ENCODE measurements at places on chromosomes 4 and X. TPM values are rescaled to one million over a fixed set of nuclear protein-coding genes. Genes with fewer than 3 reads are reported as not detected.

The RCHY1 gene
- total RNA-seq = 20.3 TPM

The APEX2 gene
- total RNA-seq = 13.8 TPM

The TTC29 gene
- 0.34 TPM for total RNA-seq

The NMU gene
- 0.55 TPM for total RNA-seq

The FAM50A gene
- 80.0 TPM for total RNA-seq

DNA sequence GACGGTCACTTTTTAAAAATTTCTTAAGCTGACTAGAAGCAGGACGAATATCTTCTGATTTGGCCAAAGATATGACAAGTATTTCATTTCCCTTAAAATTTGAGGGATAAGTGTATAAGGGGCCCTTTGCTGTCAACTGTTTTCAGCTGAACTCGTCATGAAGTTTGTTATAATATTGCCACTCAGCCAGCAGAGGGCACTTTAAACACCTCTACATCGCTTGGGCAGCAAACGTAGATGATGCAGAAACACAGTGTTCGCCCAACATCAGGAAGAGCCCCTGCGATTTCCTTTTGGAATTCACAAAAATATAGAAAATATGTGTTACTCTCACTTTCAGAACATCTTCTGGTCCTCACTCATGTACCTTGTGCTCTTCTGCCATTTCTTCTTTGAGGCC lies 435.7 kb upstream of the FMR1 start:
- DNase-seq = no peak

- peak; percentile 49 for DNase-seq
These were observed 504.3 kb downstream of the FAM133A start for GRCh38 chrX:94178145-94178788.

DNA sequence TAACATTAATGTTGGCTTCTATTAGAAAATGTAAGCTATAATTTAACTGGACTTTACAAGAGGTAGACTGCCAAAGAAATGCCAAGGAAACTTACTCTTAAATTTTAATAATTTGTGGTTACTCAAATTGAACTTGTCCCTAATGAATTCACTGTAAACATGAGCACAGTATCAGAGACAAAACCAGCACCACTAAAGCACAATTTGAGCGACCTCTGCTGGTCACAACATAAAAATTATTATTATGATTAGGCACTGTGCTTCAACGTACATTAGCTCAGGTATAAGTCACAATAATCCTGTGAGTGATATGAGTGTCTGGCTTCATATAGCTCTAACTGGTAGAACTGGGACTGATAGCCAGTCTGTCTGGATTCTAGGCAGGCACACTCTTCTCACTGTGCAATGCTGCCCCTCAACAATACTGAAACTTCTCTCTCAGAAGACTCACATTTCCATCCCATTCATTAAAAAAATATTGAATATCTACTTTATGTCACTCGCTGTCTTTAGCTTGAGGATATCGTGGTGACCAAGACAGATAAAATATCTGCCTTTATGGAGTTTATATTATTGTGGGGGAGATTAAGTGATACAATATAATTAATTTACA lies 8.0 kb downstream of the NUDT6 start:
- no peak for DNase-seq

DNA sequence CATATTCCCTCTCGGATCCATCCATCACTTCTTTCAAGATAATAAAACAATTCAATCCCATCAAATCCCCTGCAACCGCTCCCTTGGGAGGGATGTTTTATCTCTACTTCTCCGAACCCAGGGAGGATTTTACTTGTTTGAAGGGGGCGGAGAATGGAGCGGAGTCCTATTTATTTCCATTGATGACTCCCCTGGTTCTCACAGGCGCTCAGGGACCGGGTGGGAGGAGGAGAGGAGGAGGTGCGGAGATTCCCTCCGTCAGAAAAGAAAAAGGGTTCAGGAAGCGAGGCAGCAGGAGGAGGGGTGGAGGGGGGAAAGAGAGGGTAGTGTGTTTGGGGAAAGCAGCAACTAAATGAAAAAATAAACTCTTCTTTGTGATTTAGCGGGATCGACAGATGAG lies 2.1 kb downstream of the NDNF start:
- no peak for DNase-seq

DNA sequence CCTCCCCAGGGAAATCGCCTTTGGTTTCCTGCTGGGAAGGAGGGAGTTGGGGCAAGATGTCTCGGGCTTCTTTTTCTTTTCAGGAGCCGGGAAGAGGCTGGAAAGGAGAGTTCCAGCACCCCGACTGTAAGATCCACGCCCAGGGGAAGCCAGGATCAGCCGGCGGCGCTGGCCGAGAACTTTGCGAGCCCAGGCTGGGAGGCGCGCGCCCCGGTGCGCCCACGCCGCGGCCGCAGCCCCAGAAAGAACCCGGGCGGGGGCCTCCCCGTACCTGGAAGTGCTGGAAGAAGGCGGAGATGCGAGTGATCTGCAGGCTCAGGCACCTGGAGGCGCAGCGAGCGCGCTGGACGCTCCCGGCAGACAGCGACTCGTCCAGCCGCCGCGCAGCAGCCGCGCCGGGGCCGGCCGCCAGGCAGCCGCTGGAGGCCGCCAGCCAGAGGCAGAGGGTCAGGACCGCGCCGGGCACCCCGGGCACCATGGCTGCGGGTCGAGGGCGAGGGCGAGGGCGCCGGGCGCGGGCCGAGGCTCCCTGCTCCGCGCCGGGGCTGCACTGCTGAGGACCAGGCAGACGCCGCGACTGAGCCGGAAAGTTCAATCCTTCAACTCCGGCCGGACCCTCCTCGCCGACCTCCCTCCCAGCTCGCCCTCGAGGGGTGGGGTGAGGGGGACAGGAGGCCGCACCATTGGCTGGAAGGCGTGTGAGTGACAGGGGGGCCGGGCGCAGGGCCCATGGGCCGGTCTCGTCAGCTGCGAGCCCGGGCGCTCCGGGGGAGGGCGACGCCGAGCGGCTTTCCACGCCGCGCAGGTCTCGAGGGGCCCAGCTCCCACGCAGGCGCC lies at the start of gene ANOS1:
Gene ANOS1, minus strand, starts transcription at position 579 of the 837 bp plus-strand sequence. Its CDS starts 101 bp downstream, at position 478.
- DNase-seq = no peak

GRCh38 chrX:40109288-40110008 lies 11.7 kb upstream of the BCOR start:
- no peak for DNase-seq

- DNase-seq = no peak
These were observed 807 bp downstream of the SEL1L3 start for GRCh38 chr4:25861951-25862410.

DNA sequence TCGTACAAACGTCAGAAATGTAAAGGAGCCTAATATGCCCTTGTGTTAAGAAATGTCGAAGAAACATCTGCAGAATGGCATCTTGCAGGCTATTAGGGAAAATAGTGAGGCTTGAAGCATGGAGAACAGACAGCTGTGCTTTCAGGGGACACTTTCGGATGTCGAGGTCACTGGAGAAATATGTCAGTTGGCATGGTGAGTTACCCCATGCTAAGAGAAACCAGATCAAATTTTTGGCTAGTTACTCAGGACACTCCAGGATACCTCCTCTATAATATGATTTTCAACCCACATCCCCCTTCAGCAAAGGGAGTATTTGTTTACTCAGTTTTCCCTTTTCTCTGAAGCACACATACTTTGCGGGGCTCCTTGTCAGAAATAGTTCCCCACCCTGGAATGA lies 171.4 kb downstream of the GPC3 start:
- no peak for DNase-seq

DNA sequence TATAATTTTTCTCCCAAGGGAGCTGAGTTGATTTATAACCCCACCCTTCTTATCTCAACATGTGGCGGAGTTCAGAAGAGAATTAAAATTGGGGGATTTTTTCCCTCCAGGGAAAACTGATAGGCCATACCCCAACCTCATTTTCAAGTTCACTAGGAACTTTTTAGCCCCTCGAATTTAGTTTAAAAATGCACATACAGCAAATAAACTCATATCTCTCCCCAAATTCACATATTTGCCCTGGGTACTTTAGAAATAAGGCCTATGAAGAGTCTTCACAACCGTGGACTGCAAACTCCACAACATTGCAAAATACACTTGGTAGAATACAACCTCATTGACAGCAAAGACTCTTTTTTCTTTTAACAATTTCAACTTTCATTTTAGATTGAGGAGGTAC lies 206.7 kb upstream of the LEF1 start:
- no peak for DNase-seq

- no peak for DNase-seq
These were observed 1.6 kb upstream of the LNX1 start for GRCh38 chr4:53592686-53593501.

DNA sequence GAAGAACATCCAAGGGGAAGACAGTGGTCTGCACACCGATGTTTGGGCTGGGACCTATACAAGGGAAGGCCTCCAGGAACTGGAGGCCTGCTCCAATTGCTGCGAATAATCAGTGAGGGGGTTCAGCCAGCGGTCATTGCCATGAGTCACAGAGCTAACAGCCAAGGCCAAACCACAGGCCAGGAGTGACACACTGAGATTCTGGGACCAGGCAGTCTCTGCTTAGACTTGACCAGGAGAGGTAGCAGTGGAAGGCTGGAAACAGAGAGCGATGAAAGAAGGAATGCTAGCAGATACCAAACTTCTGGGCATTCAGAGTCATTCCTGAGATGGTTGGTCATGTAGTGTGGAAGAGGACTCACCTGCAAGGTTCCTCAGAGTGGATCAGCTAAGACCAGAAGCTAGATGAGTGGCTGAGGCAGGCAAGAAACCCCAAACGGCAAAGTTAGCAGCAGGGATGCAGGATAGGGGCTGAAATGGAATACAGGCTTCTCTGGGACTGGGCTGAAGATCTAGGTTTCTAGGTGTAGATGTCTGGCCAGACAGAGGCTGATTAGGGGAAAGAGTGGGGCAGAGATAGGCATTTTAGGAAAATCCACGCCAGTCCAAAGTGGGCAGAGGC lies 54.7 kb downstream of the CNGA2 start:
- DNase-seq = peak; percentile 37

DNA sequence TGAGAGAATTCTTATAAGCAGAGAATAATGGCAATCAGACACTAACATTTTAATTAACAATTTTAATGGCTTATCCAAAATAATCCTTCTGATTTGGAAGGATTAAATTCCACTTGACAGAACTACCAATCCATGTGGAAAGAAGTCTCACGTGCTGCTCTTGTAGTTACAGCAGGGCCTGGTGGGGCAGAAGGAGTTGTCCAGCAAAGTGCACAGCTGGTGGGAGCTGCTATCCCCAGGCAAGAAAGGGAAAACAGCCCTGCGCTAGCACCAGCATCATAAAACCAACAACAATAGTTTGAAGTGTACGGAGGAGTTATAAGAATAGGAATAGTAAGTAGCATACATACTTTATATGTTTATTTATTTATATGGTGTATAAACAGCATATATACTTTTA lies 127.4 kb upstream of the TRIM2 start:
- DNase-seq = no peak

DNA sequence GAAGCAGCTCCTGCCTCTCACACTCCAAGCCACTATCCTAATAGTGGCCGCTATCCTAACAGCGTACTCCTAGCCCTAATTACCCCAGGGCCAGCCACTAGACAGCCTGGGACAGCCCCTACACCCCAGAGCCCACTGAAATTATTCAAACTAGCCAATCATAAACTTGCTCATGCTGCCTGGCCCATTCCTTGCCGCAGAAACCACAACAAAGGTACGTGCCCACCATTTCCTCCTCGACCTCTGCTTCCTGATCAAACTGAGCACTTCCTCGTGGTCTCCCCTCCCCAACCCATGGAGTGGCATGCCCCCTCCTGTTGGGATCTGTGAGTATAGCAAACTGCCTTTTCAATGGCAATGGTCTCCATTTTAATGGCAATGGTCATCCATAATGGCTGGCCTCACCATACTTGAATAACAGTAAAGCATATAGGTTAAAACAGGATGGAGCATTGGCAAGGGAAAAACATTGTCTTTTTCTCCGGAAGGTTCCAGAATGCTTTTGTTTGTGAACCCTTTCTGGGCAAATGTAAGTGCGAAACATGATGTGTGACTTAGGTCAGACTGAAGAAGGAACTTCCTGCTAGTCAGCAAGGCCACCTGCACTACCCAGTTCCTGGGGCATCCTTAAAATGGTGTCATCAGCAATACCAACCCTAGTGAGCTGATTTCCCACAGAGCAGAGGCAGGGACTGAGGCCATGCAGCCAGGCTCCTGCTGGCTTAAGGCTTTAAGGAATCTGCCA lies 107.1 kb upstream of the ATP6AP2 start:
- no peak for DNase-seq

DNA sequence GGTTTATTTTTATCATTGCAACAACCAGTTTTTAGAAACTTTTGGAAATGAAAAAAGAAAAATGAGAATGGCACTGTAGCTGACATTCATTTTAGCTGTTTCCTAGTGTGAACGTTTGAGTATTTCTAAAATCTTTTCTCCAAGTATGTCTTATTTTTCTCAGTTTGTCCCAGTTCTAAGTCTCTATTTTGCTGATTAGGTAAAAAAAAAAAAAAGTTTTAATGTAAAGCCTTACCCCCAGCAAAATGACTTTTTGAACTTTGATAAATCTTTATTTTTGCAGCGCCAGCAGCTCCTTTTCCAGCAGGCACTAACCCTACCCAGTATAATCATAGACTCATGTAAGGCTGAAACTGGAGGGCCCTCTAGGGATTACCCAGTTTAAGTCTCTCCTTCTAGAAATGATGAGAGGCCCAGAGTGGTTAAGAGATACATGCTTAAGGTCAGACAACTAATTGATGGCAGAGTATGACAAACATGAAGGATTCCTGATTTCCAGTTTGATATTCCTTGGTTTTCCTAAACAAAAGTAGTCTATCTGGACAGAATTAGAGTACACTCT lies 84.3 kb upstream of the SLC4A4 start:
- DNase-seq = no peak

- no peak for DNase-seq
These were observed 107.0 kb downstream of the ENPP6 start for GRCh38 chr4:184110452-184111224.

DNA sequence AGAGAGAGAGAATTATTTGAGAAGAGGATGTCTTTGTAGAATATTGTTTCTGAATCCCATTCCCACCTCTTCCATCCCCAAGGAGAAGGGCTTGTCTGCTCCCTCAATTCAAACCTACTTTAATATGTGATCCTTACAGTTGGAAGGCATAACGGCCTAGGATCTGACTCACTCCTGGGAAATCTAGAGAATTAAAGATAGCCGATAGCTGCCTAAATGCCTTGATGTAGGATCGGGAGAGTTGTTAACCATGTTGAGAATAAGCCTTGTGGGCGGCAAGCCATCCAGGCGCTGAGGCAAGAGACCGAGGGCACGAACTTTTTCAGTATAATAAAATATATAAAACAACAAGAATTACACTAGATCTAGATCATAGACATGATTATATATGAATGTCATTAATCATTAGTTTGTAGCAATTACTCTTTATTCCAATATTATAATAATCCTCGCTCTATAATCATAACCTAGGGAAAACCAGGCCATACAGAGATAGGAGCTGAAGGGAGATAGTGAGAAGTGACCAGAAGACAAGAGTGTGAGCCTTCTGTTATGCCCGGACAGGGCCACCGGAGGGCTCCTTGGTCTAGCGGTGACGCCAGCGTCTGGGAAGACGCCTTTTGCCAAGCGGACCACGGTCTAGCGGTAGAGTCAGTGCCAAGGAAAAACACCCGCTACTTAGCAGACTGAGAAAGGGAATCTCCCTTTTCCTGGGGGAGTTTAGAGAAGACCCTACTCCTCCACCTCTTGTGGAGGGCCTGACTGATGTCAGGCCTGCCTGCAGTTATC lies 13.5 kb downstream of the EMCN start:
- no peak for DNase-seq
